Left ventricle myocardium inferior (tissue), 1 donor: ENCODE measurements at places on chromosomes 13 and 19. TPM values are rescaled to one million over a fixed set of nuclear protein-coding genes. Genes with fewer than 3 reads are reported as not detected.

- peaks cover 33% of the 10 kb centered on the region for H3K4me1 ChIP-seq
- peaks cover 48% of the 10 kb centered on the region for H3K27me3 ChIP-seq
- H3K27ac ChIP-seq: no peak overlapping the region
- peak overlapping the region; percentile 64 for H3K4me3 ChIP-seq
- no peaks in the 10 kb centered on the region for H3K36me3 ChIP-seq
Measured at GRCh38 chr19:17391371-17392151, 2.4 kb downstream of the CCDC194 start.

DNA sequence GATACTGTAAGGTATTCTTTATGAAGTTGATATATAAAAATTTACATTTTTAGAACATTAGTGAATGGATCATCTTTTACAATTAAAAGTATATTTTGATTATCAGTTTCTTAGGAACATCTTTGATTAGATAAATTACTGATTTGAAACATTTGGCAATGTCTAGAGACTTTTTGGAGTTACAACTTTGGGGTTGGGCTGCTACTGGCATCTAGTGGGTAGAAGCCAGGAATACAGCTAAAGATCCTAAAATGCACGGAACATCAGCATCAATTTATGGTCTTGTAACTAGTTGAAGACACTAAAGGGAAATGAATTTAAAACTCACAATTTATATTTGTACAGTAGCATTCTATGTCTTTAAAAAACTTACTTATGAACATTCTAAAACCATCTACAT is 19.9 kb downstream of the POMP start:
- H3K27me3 ChIP-seq: no peaks in the 10 kb centered on the region
- no peak overlapping the region for H3K4me3 ChIP-seq
- DNase-seq: no peak
- H3K27ac ChIP-seq: no peak overlapping the region

- peaks cover 12% of the 10 kb centered on the region for H3K4me1 ChIP-seq
- no peak overlapping the region for H3K4me3 ChIP-seq
- H3K27ac ChIP-seq: peak overlapping the region; percentile 47
Measured at GRCh38 chr13:41590122-41590521, 132.8 kb downstream of the RGCC start.

DNA sequence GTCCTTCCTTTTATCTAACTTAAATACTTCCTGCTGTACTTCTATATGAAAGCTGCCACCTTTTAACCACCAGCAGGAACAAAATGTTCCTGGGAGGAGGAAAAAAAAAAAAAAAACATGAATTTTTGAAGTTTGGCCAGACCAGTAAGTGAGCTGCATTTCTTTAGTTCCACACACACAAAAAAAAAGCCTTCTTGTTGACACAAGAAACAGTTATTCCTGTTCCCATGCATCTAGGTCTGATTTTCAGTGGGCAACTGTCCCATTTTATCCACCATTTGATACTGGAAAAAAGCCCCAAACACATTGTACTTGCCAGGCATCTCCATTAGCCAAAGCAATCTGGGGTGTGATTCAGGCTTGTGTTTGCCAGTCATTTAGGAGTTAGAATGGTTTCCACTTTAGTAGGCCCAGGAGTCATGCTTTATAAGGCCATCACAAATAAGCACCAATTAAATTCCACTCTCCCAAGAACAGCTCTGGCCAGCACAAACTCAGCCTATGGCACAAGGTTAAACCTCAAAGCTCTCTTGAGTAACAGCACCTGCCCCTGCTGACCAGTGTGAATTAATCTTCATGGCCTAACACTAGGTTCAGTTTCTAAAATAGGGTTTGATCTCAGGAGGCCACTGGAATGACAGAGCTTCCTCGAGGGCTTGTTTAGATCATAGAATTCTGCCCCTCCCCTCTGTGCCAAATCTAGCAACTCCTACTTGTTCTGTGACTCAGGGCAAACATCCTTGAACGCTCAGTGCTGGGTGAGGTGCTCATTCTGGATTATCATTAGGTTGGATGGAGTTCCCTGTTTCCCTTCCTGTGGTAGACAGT is 67.1 kb downstream of the NUFIP1 start:
- H3K4me1 ChIP-seq: peaks cover 35% of the 10 kb centered on the region
- no peaks in the 10 kb centered on the region for H3K27me3 ChIP-seq
- peak overlapping the region; percentile 95 for H3K27ac ChIP-seq
- no peak for DNase-seq

- H3K27me3 ChIP-seq: peaks cover 36% of the 10 kb centered on the region
- H3K4me1 ChIP-seq: no peaks in the 10 kb centered on the region
- no peak overlapping the region for H3K27ac ChIP-seq
- H3K36me3 ChIP-seq: no peaks in the 10 kb centered on the region
- no peak overlapping the region for H3K4me3 ChIP-seq
- DNase-seq: no peak
Measured at GRCh38 chr13:25111585-25111956, 15.6 kb downstream of the PABPC3 start.

DNA sequence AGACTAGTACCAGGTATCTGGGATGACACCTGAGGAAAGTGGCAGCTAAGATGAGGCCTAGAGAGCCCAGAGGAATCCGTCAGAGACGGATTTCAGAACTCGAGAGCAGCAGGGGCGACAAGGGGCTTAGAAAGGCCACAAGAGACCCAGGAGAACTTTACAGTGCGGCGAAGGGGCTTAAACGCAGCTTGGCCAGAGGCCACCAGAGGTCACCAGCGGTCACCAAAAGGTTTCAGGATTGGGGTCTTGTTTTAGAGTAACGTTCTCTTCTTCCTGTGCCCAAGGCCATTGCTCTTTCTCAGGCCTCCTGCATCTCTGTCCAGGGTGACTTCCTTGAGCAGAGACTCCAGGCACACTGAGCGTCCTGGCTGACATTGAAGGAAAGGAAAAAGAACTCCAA is 2.2 kb downstream of the ZSCAN22 start:
- H3K27me3 ChIP-seq: no peaks in the 10 kb centered on the region
- no peak for DNase-seq
- H3K27ac ChIP-seq: no peak overlapping the region
- H3K4me3 ChIP-seq: no peak overlapping the region
- peaks cover 43% of the 10 kb centered on the region for H3K4me1 ChIP-seq

Gene FXYD1
- 509 TPM for total RNA-seq

- peaks cover 9% of the 10 kb centered on the region for H3K4me1 ChIP-seq
- peaks cover 21% of the 10 kb centered on the region for H3K36me3 ChIP-seq
- H3K27ac ChIP-seq: no peak overlapping the region
Measured at GRCh38 chr13:39688699-39689405, 33.4 kb downstream of the COG6 start.

DNA sequence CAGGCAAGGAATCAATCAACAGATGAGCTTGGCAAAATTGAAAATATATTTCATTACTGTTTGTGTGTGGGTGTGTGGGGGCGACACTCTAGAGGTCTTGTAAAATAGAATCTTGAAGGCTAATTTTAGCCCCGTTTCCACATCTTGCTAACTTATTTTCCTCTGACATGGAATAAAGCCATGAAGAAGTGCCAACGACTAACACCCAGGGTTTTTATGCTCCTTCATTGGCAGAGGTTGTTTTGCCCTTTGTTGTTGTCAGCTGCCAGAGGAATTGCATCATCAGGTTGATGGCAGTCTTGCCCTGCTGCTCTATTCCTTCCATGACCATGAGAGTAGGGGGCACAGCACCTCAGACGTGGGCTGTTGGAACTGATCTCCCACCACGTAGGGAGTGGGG is 30.6 kb upstream of the FAM216B start:
- H3K36me3 ChIP-seq: no peaks in the 10 kb centered on the region
- H3K27ac ChIP-seq: no peak overlapping the region
- H3K27me3 ChIP-seq: no peaks in the 10 kb centered on the region
- peaks cover 22% of the 10 kb centered on the region for H3K4me1 ChIP-seq
- DNase-seq: no peak

GRCh38 chr19:48543121-48543710 is 8.8 kb upstream of the SULT2B1 start:
- H3K4me3 ChIP-seq: no peak overlapping the region
- no peak overlapping the region for H3K27ac ChIP-seq
- no peaks in the 10 kb centered on the region for H3K36me3 ChIP-seq
- H3K27me3 ChIP-seq: peaks cover 35% of the 10 kb centered on the region

DNA sequence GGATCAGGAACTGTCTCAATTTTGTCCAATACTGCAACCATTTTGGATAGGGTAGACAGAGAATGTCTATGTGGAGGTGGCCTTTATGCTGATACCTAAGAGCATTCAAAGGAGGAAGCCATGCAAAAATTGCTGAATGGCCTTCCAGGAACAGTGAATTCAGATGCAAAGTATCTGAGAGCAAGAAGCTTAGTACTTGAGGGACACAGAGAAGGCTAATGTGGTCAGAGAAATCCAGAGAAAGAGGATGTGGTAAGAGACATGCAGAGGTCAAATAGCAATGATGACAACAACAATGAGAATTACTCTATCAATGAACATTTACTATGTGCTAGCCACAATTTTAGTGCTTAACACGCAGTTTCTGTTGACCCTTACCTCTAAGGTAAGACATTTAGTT is 785.6 kb upstream of the KLHL1 start:
- H3K27ac ChIP-seq: no peak overlapping the region
- no peaks in the 10 kb centered on the region for H3K27me3 ChIP-seq
- no peaks in the 10 kb centered on the region for H3K4me1 ChIP-seq

GRCh38 chr13:33235564-33235963 is 50.0 kb downstream of the STARD13 start:
- H3K27me3 ChIP-seq: no peaks in the 10 kb centered on the region
- peaks cover 76% of the 10 kb centered on the region for H3K4me1 ChIP-seq
- peak overlapping the region; percentile 84 for H3K27ac ChIP-seq
- no peak for DNase-seq

- H3K27me3 ChIP-seq: peaks cover 21% of the 10 kb centered on the region
- no peak overlapping the region for H3K27ac ChIP-seq
- H3K4me3 ChIP-seq: no peak overlapping the region
- H3K36me3 ChIP-seq: no peaks in the 10 kb centered on the region
Measured at GRCh38 chr19:47305309-47305751, 4.3 kb upstream of the C5AR1 start.

Gene NLRP8
- total RNA-seq: not detected

GRCh38 chr19:45497791-45498190 is 452 bp upstream of the PPM1N start:
- H3K4me3 ChIP-seq: no peak overlapping the region
- no peak for DNase-seq
- H3K4me1 ChIP-seq: peaks cover 44% of the 10 kb centered on the region
- H3K27me3 ChIP-seq: peaks cover 46% of the 10 kb centered on the region
- H3K36me3 ChIP-seq: no peaks in the 10 kb centered on the region

Gene CEACAM6
- total RNA-seq: 0.11 TPM

Gene RRAS
- 116 TPM for total RNA-seq

Gene ZNF430
- total RNA-seq: 3.1 TPM

GRCh38 chr19:45250832-45251451 is at the start of gene MARK4:
MARK4 (plus strand) TSS chr19:45251271; CDS start chr19:45251589, 318 bp downstream.
- H3K4me1 ChIP-seq: peaks cover 61% of the 10 kb centered on the region
- H3K36me3 ChIP-seq: no peaks in the 10 kb centered on the region
- peak; percentile 52 for DNase-seq
- H3K4me3 ChIP-seq: peak within 1 kb of the TSS; percentile 78
- peak within 1 kb of the TSS; percentile 83 for H3K27ac ChIP-seq

GRCh38 chr19:19111967-19112580 is 26.2 kb downstream of the TMEM161A start:
- H3K4me1 ChIP-seq: peaks cover 19% of the 10 kb centered on the region
- DNase-seq: no peak
- H3K27ac ChIP-seq: no peak overlapping the region
- no peak overlapping the region for H3K4me3 ChIP-seq
- no peaks in the 10 kb centered on the region for H3K36me3 ChIP-seq
- H3K27me3 ChIP-seq: no peaks in the 10 kb centered on the region

GRCh38 chr13:71770710-71771109 is 96.3 kb downstream of the DACH1 start:
- H3K27ac ChIP-seq: no peak overlapping the region
- H3K4me3 ChIP-seq: no peak overlapping the region
- DNase-seq: no peak
- H3K27me3 ChIP-seq: no peaks in the 10 kb centered on the region

Gene TPT1
- total RNA-seq: 4,332 TPM

Gene LILRB1
- 1.5 TPM for total RNA-seq

GRCh38 chr13:41822560-41822959 is 138.3 kb downstream of the VWA8 start:
- H3K27ac ChIP-seq: no peak overlapping the region
- H3K27me3 ChIP-seq: no peaks in the 10 kb centered on the region
- no peak for DNase-seq
- peaks cover 9% of the 10 kb centered on the region for H3K4me1 ChIP-seq
- peaks cover 23% of the 10 kb centered on the region for H3K36me3 ChIP-seq
- H3K4me3 ChIP-seq: no peak overlapping the region

DNA sequence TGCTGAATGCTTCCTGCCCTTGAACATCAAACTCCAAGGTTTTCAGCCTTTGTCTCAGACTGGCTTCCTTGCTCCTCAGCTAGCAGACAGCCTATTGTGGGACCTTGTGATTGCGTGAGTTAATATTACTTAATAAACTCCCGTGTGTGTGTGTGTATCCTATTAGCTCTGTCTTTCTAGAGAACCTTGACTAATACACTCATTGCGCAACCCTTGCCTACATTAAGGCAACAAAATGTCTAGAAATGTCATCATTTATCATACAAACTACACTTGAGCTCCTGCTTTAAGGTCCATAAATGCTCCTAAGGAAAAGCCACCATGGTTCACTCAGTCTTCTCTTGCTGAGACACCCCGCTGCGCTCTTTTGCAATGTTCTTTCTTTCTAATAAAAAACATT is 2861.0 kb downstream of the PCDH9 start:
- no peak overlapping the region for H3K4me3 ChIP-seq
- no peak overlapping the region for H3K27ac ChIP-seq
- H3K4me1 ChIP-seq: no peaks in the 10 kb centered on the region
- no peak for DNase-seq
- H3K36me3 ChIP-seq: no peaks in the 10 kb centered on the region
- no peaks in the 10 kb centered on the region for H3K27me3 ChIP-seq

Gene PABPC3
- total RNA-seq: 0.05 TPM

GRCh38 chr19:44792281-44792680 is 14.6 kb downstream of the CBLC start:
- H3K4me3 ChIP-seq: no peak overlapping the region
- H3K27me3 ChIP-seq: no peaks in the 10 kb centered on the region
- H3K36me3 ChIP-seq: no peaks in the 10 kb centered on the region
- no peak for DNase-seq

GRCh38 chr19:17020823-17021222 is 5.8 kb downstream of the CPAMD8 start:
- no peak for DNase-seq
- peaks cover 14% of the 10 kb centered on the region for H3K4me1 ChIP-seq
- H3K36me3 ChIP-seq: peaks cover 12% of the 10 kb centered on the region
- no peak overlapping the region for H3K4me3 ChIP-seq

DNA sequence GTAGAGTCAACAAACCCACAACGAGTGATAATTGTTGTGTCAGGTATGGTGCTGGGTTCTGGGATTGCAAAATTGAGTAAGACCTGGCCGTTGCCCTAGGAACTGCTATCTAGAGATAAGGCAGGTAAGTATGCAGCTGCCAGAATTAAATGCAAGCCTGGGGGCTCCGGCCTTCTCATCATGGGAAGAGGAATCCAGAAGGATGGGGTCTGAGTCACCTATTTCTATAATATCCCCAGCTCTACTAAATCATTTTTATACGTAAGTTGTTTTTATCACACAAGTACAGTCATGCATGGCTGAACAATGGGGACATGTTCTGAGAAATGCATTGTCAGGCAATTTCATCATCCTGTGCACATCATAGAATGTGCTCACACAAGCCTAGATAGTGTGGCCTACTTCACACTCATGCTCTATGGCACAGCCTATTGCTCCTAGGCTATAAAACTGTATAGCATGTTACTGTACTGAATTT is 203.0 kb downstream of the KLF5 start:
- no peaks in the 10 kb centered on the region for H3K27me3 ChIP-seq
- no peak overlapping the region for H3K4me3 ChIP-seq
- DNase-seq: no peak
- no peaks in the 10 kb centered on the region for H3K4me1 ChIP-seq

- no peak overlapping the region for H3K4me3 ChIP-seq
- no peaks in the 10 kb centered on the region for H3K4me1 ChIP-seq
- no peak for DNase-seq
- no peak overlapping the region for H3K27ac ChIP-seq
Measured at GRCh38 chr19:15631817-15632216, 8.9 kb upstream of the CYP4F3 start.
